HT-29 (cell line): ENCODE measurements at places on chromosomes 4 and X. TPM values are rescaled to one million over a fixed set of nuclear protein-coding genes. Genes with fewer than 3 reads are reported as not detected.

DNA sequence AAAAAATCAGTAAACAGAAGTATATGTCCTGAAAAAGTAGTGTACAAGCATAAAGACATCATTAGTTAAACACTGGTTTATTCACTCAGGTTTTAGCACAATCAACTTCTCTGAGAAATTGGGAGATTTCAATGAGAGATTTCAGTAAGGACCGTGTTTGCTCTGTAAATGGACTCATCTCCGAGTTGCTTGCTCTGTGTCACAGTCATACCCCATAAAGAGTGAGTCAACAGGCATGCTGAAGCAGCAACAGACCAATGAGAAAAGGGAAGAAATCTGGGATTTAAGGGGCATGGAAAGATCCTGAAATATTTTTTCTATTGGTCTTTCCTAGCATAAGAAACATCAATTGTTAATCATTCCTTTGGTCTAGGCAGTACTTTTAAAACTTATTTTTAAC, 4.7 kb downstream of the GLUD2 start:
- DNase-seq, result no peak

GRCh38 chr4:79370026-79370425, 38.0 kb downstream of the GK2 start:
- no peak for DNase-seq

- DNase-seq, result no peak
Observed at GRCh38 chrX:148135738-148136137, 154.6 kb downstream of the FMR1NB start.

GRCh38 chr4:4430492-4431195, 43.7 kb downstream of the NSG1 start:
- peak; percentile 61 for DNase-seq

DNA sequence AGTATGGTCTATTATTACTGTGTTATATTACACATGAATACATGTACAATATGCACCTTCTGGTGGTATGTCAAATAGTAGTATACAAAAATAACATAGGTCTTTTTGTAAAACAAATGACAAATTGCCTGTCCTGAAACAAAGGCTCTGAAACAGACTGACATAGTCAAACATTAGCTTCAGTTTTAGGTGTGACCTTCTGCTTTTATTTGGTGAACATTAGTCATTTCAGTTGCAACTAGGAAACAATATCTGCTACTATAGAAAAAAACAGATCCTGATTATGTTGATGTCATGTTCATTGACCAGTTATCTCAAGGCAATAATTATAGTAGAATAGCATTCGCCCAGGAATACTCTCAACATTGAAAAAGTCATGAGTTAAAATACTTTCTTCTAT, 123.0 kb downstream of the CHRNA9 start:
- no peak for DNase-seq

GRCh38 chr4:48271626-48272025, 2.0 kb upstream of the TEC start:
- DNase-seq, result no peak

DNA sequence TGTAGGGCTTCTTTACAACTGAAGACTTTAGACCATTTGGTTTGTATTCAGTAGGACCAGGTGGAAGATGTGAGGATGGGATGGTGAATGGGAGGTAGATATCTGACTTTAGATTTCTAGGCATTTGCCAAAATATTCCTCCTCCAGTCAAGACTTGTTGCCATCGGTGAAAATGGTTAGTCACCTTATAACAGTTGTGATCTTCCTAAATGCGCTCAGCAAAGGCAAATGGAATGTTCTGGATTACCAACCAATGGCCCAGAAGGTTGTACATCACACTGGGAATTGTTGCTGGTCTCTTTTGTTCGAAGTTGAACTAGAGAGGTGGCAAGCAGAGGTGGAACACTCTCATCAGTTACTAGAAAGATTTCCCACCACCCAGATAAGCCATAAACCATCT, 33.9 kb downstream of the TMSB4X start:
- DNase-seq, result no peak

GRCh38 chr4:69531251-69531650, 35.5 kb upstream of the UGT2B4 start:
- no peak for DNase-seq

- no peak for DNase-seq
Observed at GRCh38 chrX:103197721-103198306, 17.1 kb upstream of the BEX4 start.

GRCh38 chr4:7394681-7395451, 39.9 kb downstream of the PSAPL1 start:
- no peak for DNase-seq

DNA sequence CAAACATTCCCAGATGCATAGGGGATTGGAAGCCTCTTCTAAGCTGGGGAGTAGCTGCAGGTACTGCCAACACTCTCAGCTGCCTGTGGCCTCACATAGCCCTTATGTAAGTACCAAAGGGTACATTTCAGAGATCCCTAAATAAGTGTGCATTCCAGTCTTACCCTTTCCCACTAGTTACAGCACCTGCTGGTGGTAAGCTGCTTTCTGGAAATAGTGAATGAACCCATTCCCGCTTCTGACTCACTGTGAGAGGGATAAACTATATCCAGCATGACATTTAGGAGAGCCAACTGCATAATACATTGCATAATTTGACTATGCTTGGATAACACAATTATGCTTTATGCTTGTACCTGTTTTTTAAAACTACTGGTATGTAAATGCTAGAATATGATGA, 149.0 kb downstream of the FAM13A start:
- no peak for DNase-seq

GRCh38 chrX:154486396-154487207, at the start of gene UBL4A:
Gene UBL4A (minus strand): TSS chrX:154486615. CDS start chrX:154486584, 31 bp downstream.
- peak; percentile 89 for DNase-seq

DNA sequence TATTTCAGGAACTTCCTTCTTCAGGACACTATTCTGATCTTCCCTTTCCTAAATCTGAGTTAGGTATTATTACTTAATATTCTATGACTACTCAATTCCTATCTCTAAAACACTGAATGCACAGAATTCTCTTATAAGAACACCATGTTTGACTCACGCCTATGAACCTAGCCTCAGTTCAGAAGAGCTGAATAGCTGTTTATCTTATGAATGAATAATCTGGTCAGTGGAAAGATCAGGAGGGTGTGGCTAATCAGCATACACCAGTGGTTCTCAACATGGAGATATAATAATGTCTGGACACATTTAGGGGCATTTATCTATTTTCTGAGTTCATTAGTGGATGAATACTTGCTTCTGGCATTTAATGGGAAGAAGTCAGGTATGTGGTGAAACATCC, 24.2 kb downstream of the EPHA5 start:
- DNase-seq, result no peak

Gene BEX5
- total RNA-seq, result not detected in 2 replicates

DNA sequence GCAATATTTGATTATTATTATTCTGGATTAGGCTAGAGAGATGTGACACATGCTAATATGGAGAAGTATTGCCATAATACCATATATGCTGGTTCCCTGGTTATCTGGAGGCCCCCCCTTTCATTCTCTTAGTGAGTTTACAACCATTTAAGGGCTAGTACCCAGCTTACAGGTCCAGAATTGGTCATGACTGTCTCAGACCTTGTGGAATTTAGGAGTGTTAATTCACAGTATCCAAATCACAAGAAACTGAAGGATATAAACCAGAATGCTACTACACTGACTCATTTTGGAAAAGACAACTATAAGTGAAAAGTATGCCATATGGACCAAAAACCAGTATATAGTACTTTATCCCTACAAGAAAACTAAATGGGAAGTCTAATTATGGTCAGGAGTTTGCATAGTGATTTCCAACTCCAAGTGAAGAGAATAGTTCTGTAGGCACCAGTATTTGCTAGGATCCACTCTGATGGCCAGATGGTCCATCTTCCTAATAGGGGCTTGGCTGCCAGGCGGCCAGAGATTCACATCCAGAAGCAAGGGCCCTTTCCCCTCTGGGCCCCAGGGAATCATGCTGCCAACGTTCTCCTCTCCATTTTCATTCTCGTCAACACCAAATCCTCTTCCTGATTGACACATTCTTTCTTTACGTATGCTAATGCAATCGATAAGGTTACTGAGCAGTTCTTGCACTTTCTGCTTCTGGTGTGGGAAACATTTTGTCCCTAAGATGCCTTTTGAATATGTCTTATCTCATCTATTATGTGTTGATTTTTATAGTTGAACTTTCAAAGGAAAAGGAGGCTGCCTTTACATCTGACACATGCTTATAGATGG, 123.6 kb downstream of the SHROOM3 start:
- DNase-seq, result no peak

GRCh38 chrX:130543603-130544325, 142.0 kb downstream of the RBMX2 start:
- DNase-seq, result no peak

Gene S100P
- 412 and 628 TPM in 2 replicates for total RNA-seq

DNA sequence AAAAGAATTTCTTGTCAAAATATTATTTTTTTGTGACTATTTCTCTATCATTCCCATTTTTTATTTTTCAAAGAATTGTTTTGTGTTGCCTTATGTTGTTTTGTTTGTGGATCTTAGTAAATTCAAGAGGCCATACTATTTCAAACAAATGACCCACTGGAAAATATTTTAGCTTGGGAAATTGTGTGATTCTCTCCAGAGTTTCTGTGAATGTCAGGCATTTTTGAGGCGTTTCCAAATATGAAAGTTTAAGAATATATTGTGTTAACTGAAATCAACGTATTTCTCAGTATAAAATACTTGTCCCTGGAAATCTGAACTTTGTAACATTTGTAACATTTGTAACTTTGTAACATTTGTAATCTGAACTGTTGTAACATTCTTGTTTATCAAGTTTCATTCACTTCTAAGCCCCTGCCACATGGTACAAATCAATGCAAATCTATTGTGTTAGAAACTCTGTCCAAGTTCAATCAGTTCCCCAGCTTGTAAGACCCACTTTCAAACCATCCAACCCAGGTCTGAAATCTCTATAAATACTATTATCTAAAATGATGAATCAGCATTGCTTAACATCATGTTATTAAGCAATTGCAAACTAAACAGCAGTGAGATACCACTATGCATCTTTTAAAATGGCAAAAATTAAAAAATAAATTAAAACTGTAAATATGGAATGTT, 465.4 kb upstream of the GRID2 start:
- no peak for DNase-seq

Gene MID1
- total RNA-seq, result 5.5 and 5.7 TPM in 2 replicates

Gene PSAPL1
- total RNA-seq, result not detected in 2 replicates

Gene CD38
- total RNA-seq, result 0.05 TPM in 1 of 2 replicates, not detected in the other

Gene SCLT1
- total RNA-seq, result 12.5 and 12.7 TPM in 2 replicates

Gene PLRG1
- 50.0 and 62.8 TPM in 2 replicates for total RNA-seq

- no peak for DNase-seq
Observed at GRCh38 chr4:81756973-81757372, 285.3 kb upstream of the RASGEF1B start.

DNA sequence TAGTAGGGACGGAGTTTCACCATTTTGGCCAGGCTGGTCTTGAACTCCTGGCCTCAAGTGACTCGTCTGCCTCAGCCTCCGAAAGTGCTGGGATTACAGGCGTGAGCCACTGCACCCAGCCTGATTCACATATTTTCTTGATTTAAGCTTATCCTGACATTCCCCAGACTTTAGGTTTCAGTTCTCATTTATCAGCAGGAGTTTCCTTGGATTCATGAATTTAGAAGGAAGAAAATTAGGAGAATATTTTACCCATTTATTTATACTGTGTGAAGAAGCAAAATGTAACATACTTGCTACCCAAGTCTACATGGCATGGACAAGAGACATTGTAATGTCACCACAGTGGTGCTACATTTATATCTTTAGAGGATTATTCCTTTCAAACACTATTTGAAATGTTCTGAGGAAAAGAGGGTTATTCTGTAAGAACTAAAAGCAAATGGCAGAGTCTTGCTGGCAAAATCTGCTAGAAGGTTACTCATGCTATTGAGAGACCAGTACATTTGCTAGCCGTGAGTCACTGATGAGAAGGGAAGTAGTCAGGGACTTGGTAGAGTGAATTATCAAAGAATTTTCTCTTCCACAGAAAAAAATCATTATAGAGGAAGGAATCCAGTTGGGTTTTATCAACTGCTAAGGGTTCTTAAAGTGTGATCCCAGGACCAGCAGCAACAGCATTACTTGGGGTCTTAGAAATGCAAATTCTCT, 26.1 kb upstream of the CFAP299 start:
- DNase-seq, result no peak

GRCh38 chr4:40897557-40898203, 147.9 kb downstream of the NSUN7 start:
- peak; percentile 84 for DNase-seq

DNA sequence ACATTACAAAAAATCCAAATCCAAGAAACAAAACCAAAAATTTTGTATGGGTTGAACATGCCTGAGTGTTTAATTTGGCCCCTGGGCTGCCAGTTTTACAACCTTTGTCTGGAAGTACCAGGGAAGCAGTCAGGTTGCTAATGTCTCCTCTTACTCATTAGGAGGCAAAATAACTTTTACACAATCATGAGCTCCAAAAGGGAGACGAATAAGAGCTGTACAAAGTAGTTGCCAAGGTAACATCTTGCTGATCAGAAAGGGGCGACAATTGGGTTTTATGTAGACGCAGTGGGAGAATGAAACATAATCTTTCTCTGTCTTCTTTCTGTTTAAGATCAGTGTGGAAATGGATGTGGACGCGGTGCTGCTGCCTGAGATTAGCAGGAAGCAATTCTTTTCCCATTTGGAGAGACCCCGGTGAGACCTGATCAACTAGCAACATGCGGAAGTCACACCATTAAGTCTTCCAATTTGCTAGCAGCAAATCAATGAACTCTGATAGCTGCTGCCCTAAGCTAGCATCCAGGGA, 90.7 kb upstream of the IGFBP7 start:
- DNase-seq, result no peak

Gene DCHS2
- total RNA-seq, result not detected in 2 replicates

DNA sequence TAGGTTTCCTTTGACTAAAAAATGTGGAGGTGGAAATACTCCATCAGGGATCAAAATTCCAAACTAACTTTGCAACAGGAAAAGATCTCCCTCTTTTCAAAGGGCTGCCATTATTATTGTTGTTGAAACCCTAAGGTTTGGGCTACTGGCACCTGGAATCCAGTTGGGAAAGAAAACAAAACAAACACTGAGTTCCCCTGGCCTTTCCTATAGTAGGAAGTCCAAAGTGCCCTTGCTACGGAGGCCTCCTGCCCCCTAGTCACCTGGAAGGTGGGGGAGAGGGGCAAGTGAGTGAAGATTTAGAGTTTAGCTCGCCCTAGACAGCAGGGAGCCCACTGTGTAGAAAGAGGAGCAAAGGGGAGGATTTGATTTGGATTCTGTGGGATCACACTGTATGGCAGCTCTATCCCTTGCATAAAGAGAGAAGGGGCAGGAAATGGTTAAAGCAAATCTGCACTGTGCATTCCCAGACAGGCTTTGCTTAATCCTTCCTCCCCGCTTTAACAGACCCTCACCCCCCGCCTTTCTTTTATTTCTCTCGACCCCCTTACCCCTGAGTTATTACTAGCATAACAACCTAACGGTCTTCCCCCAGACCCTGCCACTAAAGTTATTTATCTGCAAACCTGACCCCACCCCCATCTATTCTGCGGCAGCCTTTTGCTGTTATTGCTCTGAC, 627 bp upstream of the FAT4 start:
- DNase-seq, result no peak

Gene POF1B
- total RNA-seq, result 46.3 and 48.7 TPM in 2 replicates

- peak; percentile 2 for DNase-seq
Observed at GRCh38 chrX:11193035-11193469, 81.9 kb downstream of the HCCS start.

- no peak for DNase-seq
Observed at GRCh38 chrX:24355095-24355494, 5.3 kb upstream of the SUPT20HL1 start.

Gene TCEAL7
- not detected in 2 replicates for total RNA-seq
